ENCODE measurements at places on chromosomes 12 and 14.

DNA sequence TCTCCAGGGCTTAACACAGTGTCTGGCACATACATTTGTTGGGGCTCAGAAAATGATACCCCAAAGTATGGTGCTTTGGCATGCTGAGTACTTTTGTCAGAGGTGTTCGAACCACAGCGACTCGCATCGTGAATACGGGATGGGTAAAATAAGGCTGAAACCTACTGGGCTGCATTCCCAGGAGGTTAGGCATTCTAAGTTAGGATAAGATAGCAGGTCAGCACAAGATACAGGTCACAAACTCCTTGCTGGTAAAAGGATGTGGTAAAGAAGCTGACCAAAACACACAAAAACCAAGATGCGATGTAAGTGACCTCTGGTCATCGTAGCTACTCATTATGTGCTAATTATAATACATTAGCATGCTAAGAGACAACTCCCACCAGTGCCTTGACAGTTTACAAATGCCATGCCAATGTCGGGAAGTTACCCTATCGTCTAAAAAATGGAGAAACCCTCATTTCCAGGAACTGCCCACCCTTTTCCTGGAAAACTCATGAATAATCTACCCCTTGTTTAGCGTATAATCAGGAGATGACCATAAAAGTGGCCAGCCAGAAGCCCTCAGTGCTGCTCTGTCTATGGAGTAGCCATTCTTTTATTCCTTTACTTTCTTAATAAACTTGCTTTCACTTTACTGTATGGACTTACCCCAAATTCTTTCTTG lies 3.3 kb upstream of the AEBP2 start:
- no peak for DNase-seq

DNA sequence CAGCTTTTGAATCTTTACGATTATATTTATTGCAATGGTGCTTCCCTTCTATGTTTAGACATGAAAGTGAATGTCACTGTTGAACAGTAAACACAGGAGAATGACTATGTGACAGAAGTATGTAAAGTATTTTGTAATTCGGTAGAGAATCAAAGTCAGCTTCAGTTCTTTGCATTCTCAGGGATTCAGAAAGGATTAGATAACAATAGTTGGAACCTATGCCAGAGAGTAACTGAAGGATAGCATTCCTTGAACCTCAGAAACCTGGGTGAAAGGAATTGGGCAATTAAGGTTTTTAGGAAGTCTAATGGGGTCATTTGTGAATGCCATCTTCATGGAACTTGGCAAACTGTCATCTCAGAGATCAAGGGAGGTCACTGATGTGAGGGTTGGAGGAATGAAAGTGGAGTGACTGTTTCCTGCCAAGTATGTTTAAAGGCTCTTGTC lies 305.3 kb upstream of the DDHD1 start:
- no peak for DNase-seq

- no peak for DNase-seq
These were observed 34.0 kb downstream of the EGLN3 start for GRCh38 chr14:33916663-33917565.

DNA sequence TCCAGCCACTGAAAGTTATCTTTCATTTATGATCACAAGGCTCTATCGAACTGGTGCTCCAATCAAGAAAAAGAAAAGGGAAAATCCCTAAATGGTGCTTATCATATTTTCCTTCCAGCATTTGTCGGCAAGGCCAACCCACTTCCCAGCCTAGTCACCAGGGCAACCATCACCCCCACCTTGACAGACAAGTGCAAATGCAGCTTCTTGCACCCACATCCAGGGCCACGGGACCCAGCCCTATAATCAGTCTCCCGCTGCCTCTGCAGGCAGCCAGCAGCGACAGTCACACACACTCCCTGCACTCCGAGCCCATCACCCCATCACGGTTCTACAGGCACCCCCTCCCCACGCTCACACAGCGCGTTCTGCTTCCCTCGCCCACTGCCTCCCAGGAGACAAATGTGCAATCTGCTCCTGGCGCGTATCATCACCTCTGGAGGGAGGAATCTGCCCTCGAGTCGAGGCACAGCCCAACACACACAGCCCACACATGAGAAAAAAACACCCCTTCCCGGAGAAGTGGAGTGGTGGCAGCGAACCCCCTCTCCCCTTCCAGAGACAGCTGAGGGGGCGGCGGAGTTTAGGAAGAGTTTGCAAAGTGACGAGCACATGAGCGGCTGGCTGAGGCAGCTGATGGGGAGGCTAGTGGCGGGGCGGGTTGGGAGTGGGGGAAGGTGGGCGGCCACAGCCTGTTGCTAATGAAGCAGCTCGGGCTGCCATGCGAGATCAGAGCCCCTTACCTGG lies 9.3 kb upstream of the PPP4R4 start:
- no peak for DNase-seq

DNA sequence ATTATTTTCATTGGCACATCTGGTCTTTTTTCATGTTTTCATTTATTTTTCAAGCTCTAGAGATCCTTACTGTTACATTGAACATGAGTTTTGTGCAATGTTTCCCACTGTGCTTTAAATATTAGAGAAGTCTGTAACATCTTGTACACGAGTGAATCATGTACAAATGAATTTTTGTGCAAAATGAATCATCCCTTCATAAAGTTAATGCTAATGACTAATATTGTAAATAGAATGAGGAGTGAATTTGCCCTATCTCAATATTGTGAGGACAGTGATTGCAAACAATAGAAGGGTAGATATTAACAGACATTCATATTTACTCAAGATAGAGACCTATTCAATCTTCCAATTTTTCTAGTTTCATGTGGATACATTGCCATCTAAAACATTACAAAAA lies 463.3 kb upstream of the FOXG1 start:
- no peak for DNase-seq

DNA sequence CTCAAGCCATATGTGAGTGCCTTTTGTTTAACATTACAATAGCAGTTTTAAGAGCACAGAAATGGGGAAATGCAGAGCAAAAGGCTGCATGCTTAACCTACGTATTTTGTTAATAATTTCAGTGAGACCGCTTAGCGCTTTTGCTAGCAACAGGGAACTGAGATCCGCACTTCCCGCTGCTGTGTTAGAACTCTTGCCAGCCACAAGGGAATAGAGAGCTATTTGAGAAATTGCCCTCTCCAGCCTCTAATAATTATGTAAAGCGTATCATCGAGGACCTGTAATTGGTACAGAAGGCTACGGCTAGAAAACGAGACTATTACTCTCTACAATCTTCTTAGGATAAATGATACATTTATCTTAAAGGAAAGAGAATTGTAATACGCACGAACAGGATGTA lies 205.2 kb upstream of the GRIP1 start:
- no peak for DNase-seq

DNA sequence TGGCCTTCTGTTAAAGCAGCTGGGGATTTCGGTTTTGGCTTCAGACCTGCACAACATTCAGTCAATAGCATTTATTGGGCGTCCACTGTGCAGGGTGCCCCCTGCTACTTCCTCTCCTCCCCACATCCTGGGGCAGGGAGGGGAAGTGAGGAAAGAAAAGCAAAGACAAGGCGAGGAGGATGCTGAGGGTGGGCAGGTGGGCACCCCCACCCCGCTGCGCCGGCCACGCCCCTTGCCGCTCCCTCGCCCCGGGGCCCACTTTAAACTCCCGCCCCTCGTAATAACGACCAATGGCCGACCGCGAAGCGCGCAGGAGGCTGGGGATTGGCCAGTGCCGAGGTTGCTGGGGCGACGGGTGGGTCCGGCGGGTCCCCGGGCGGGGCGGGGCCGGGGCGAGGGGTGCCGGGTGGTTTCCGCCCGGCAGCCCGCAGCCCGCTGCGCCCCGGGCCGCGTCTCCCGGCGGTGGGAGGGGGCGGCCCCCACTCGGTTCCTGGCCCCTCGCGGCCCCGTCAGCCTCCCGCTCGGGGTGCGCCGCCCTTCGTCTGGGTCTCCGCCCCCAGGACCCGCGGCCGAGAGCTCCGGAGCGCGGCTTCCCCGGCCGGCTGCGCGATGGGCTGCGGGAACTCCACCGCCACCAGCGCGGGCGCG lies at the start of gene C12orf75:
C12orf75 (plus strand) TSS at position 409 of the 648 bp plus-strand sequence; CDS start at position 610, 201 bp downstream.
- DNase-seq, result peak; percentile 76

GRCh38 chr12:118356809-118357256 lies 15.9 kb downstream of the TAOK3 start:
- no peak for DNase-seq

- no peak for DNase-seq
These were observed 154.3 kb downstream of the NTF3 start for GRCh38 chr12:5586201-5586600.

DNA sequence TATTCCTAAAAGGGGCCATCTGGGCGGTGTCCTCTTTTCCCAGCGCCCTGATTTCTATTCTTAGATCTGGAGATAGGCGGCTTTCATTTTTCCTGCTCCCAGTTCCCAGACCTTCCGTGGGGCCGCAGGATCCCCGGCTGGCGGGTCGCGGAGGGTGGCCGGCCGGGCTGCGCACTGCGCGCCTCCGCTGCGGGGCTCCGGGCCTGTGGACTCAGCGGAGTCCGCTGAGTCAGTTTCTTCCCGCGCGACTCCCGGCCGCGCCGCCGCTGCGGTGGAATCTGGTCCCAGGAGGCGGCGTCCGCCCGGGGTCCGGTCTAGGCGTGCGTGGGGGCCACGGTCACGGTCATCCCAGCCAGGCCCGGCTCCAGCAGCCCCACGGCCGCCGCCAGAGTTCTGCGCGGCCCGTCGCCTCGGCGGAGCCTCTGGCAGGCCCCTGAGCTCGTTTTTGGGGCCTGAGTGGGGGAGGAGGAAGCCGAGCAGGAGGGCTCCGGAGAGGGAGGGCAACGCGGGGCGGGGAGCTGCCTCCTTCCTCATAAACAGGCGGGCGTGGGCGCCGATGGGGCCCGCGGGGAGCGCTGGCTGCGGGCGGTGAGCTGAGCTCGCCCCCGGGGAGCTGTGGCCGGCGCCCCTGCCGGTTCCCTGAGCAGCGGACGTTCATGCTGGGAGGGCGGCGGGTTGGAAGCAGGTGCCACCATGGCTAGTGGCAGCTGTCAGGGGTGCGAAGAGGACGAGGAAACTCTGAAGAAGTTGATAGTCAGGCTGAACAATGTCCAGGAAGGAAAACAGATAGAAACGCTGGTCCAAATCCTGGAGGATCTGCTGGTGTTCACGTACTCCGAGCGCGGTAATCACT lies at the start of gene LRRK2:
LRRK2 (plus strand) TSS at position 559 of the 853 bp plus-strand sequence; CDS start at position 694, 135 bp downstream.
- DNase-seq, result peak; percentile 21

- no peak for DNase-seq
These were observed 97.6 kb upstream of the ZDHHC17 start for GRCh38 chr12:76666290-76666835.

DNA sequence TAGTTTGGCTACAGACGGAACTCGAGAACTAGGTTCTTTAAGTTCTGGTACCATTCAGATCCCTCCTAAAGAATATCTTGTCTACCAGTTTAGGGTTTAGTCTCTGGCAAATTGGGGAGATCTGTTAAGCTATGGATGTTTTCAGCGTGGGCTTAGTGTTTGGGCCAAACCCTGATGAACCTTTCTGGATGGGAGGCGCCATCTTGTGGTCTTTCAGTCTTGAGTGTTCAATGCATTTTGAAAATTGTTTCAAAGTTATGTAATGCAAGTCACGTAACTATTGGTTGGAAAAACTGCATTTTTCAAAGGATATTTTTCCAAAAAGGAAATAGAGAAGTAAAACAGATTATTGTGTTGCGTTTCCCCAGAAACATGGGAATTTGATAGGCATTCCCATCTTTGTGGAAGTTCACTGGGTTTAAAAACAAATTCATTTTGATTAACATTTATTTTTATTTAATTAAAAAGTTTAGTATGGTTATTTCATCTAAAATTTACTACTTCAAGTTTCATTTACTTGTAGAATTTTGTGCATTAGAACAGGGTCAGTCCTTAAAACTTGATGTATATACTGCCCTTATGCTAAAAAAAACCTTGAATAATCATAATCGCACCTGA lies 169.0 kb downstream of the PRIMA1 start:
- DNase-seq, result no peak

- DNase-seq, result no peak
These were observed 908.6 kb upstream of the MDGA2 start for GRCh38 chr14:48584031-48584430.

GRCh38 chr12:101855976-101856375 lies 21.4 kb upstream of the DRAM1 start:
- DNase-seq, result no peak

DNA sequence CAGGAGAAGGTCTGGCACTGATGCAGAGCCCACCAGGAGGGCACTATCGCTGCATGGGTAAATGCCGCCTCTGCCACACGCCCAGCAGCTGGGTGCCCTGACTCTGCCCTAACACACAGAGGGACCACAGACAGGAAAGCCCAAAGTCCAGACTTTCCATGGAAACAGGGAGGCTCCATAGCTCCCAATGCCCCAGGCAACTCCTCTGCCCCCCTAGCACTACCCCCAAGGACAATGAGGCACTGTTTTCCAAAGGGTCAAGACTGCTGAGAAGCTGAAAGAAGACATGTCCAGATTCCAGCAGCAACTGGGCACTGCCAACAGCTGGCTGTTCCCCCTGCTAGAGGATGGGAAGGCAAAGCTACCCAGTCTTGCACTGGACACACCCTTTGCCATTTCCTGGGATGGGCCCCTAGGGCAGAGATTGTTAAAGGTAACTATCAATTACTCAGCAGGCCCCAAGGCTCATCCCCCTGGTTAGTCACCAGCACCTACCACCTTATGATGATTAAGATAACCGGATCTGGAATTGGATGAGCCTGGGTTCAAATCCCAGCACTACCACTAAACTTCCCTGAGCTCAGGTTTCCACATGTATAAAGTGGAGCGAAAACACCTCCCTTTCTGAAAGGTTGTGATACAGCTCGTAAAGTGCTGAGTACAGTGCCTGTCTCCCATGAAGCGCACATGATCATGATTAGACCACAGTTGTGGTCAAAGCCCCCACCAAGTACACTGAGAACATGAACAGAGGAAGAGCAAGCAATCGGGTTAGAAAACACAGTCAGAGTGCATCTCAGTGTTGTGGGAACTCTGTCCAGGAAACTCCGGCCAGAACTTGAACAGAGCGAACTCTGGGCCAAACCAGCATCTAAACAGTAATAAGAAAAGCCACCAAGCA lies 3.3 kb downstream of the PXN start:
- no peak for DNase-seq

GRCh38 chr14:101444116-101444515 lies 117.2 kb upstream of the DIO3 start:
- DNase-seq, result no peak

GRCh38 chr14:38710881-38711280 lies 392.2 kb downstream of the SEC23A start:
- DNase-seq, result no peak

DNA sequence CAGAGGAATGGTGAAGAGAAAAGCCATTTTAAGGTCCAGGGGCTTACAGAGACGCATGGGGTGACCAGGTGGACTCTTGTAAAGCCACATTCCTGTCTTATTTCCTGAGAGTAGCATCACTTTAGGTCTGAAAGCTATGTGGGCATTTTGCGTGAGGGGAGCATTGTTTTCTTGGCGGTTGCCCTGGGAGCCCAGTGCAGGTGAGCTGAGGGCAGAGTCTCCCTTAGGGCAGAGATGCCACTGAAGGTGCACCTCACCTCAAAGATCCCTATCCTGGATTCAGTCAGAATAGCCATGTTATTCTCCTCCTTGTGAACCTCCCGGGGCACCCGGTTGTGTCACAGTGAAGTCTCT lies 12.4 kb downstream of the GLRX5 start:
- DNase-seq, result no peak

GRCh38 chr12:1640328-1641234 lies 11.6 kb downstream of the WNT5B start:
- no peak for DNase-seq
